Cerebellar cortex (tissue), 1 donor: ENCODE measurements at places on chromosomes 1 and 21.

- no peak for DNase-seq
Measured at GRCh38 chr1:37092937-37093336, 58.6 kb upstream of the GRIK3 start.

DNA sequence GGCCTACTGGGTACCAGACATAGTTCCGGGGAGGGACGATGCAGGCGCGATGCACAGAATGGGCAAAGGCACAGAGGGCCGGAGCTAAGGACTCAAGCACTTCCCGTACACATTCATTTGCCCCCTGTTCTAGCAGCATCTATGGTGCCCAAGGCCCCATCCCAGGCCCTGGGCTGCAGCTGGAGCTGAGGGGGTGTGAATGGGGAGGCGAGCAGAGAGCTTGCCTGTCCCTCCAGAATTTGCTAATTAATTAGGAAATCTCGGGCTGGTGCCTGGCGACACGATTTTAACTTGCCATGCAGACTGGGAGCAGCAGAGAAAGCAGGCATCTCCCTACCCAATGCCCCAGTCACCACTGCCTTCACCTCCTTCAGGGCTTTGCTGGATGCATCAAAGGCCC lies 35.9 kb downstream of the EPHA2 start:
- no peak for DNase-seq

DNA sequence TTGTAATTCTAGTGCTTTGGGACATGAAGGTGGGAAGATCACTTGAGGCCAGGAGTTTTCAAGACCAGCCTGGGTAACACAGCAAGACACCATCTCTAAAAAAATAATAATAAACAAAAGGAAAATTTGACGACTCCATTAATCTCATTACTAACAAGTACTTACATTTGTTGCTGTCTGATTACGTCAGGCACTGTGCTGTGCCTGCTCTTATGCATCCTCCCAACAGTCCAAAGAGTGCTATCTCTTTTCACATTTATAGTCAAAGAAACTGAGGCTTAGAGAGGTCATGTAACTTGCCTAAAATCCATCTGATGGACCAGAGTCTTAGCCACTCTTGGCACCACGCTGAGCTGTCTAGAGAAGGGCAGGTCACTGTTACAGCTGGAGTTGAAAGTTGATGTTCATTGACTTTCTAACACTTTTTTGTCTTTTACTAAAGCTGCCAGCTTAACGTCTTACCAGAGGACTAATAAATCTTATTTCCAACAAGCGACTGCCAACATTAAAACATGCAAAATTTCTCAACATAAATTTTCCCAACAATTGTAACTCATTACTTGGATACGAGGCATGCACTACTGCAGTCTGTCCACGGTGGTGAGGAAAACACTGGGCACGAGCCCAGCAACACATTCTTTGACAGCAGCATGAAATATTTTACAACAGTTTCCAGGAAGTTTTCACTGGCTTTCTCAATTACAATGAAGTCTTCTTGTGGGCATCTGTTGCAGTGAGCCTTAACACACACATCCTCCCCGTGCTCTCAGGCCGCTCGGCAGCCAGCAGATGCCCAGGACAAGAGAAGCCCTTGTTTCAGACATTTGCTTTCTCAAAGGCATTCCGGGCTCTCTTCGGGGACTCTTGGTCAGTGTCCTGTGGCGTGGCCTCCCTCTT lies 262.9 kb upstream of the PROX1 start:
- DNase-seq, result peak; percentile 26

GRCh38 chr1:198809247-198809646 lies 170.4 kb downstream of the PTPRC start:
- DNase-seq, result no peak

GRCh38 chr1:168081373-168082007 lies 55.2 kb downstream of the GPR161 start:
- no peak for DNase-seq

- DNase-seq, result no peak
Measured at GRCh38 chr1:64980745-64981600, 14.6 kb upstream of the JAK1 start.

DNA sequence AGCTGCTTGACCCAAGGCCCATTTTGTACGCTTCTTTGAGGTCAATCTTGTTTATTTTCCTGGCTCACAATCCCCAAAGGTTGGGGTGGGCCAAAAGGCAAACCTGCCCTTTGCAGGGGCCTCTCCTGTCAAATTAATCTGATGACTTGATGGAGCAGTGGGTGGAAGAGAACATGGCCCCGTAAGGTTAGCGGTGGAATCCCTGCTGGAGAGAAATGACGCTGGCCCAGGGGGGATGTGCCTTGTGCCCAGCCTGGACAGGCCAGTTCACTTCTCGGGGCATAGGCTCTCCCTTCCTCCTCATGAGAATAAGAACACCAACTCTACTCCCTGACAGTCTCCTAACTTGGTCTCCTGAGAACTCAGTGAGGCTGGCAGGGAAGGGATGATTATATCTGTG lies 40.5 kb downstream of the C1orf198 start:
- no peak for DNase-seq

GRCh38 chr1:175192111-175192629 lies 406 bp downstream of the KIAA0040 start:
- DNase-seq, result peak; percentile 55

DNA sequence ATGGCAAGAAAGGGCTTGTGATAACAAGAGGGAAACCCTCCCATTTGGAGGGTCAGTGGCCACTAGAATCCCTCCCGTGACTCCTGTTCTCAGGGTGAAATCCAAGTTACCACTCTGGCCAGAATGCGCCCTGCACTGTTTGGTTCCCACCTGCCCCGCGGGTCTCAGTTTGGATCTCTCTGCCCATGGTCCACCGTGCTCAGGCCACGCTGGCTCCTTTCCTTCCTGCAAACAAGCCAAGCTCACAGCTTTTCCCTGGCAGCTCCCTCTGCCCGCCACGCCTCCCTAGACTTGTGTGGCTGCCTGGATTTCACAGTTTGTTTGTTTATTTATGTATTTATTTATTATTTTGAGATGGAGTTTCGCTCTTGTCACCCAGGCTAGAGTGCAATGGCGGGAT lies 179.5 kb upstream of the VAMP3 start:
- DNase-seq, result no peak

- no peak for DNase-seq
Measured at GRCh38 chr1:178220094-178220493, 126.2 kb downstream of the RASAL2 start.

DNA sequence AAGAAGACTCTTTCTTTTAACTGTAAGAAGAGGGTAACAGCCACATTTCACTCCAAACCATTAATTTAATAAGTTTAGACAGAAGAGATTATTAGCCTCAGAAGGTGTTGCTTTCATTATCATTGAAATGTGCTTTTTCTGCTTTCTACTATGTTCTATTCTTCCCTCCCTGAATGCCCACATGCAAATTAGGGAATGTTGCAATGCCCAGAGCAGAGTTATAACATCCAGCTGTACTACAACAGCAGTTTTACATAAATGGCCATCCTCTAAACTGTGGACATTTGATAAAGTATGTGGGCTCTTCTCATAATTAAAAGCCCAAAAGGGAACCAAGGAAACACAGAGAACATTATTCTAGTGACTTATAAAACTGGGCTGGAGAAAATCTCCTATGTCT lies 82.2 kb upstream of the SOD1 start:
- DNase-seq, result no peak

DNA sequence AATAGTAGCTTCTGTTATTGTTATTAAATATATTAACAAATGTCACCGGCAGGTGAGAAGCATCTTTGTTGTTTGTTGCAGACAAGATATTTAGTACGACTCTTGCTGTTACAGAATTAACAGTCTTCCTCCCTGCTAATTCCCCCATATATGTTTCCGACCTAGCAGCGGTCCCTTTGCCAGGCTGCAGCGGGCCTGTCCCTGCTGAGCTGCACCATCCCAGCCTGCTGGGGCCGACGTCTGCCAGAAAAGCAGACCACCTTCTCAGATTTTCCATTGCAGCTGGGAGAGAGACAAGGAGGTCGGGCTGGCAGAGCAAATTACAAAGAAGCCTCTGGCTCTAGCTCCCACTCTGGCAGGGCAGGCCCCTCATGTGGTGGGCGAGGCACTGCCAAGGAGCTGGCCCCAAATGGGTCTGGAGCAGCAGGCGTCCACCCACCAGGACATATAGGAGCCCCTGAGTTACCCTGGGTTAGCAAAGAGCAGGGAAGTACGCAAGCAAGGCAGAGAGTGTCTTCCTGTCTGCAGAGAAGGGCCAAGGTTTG lies 142.7 kb downstream of the FOXD2 start:
- no peak for DNase-seq

- peak; percentile 17 for DNase-seq
Measured at GRCh38 chr1:62906428-62906886, 122.5 kb downstream of the ATG4C start.

DNA sequence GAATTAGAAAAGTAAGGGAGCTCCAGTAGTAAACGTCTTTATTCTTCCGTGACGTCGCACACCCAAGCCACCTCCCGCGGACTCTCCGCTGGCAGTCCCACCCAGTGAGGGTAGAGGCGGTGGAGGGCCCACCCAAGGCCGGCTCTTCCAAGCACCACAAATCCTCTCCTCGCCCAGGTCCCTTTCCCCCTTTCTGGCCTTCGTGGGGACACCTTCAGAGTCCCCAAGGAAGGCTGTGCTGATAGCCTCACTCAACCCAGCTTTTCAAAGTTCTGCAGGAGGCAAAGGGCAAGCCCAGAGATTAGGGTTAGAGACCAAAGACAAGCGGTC lies 349 bp upstream of the GPN2 start:
- no peak for DNase-seq

DNA sequence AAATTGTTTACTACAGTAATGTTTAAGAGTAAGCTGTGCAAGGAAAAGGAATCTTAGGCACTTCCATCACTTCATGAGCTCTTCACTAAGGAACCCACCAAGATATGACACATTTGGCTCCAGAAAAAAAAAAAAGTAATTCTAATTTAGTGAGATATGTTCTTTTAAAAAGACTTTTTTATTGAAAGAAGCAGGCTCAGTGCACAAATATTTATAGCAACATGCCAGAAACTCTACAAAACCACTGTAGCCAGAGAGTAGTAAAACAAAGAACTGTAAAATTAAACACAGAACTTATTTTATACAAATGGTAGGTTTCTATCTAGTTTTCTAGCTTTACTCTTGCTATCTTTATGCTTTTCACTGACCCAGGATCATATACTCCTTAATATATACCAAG lies 434.6 kb upstream of the ADGRL2 start:
- no peak for DNase-seq

DNA sequence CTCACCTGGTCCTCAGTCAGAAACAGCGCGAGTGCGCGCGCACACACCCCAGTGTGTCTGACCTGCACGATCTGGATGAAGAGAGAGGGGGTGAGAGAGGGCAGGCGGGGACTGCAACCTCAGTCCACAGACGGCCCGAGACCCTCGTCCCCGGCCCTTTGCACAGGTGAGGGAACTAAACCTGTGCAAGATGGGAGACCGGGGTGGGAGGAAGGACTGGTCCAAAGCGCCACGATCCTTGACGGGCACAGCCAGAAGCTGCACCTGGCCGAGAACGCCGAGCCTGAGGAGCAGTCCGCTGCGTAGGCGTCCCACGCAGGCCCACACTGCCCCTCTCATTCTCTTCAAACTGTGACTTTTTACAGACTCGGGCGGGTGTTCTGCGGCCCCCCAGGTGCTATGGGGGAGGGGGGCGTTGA lies 519 bp upstream of the IQCC start:
- DNase-seq, result no peak

- no peak for DNase-seq
Measured at GRCh38 chr1:228408041-228408868, 1.6 kb upstream of the TRIM11 start.

- DNase-seq, result no peak
Measured at GRCh38 chr1:8216005-8216404, 101.9 kb upstream of the SLC45A1 start.
